ENCODE measurements at places on chromosomes 3 and 15.
A peak's percentile ranks its signal among the peaks of the same experiment; 100 is the strongest.

DNA sequence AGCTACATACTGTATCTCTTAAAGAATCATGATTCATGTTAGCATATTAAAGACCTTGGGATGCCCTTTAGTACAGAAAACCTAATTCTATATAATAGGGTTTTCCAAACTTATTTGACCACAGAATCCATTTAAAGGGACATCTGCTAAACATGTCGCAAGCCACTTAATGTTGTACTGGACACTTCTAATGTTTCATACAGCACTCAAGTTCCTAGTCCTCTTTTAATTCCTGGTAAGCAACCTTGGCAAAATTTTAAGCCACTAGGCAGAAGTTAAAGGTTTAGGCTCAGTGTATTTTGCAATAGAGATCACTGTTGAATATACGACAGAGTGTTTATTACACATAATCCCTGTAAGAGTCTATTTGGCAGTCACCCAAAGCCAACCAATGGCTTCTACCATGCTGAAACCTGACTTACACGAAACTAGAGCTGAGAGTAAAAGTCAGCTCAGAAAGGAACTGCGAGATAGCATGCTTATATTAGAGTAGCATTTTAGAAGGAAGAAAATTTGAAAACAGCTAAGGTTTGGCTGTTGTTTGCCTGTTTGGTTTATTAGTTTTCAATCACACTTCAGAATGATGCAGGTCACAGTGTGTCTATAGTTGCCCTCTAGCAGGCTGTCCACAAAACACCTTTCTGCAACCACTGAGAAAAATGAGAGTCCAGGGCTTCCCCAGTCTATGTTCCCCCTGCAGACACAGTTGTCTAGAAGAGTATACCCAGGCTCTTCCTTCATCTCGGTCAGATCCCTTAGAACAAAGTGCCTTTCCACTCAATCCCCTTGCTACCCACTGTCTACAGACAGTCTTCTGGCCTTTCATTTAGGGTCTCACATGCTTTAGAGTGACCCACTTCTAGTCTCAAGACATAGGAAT is 104.4 kb downstream of the FMN1 start:
- DNase-seq, result no peak
- H3K4me3 ChIP-seq, result peak overlapping the region; percentile 42
- H3K4me1 ChIP-seq, result peaks cover 21% of the 10 kb centered on the region
- H3K27me3 ChIP-seq, result no peaks in the 10 kb centered on the region
- no peaks in the 10 kb centered on the region for H3K36me3 ChIP-seq

DNA sequence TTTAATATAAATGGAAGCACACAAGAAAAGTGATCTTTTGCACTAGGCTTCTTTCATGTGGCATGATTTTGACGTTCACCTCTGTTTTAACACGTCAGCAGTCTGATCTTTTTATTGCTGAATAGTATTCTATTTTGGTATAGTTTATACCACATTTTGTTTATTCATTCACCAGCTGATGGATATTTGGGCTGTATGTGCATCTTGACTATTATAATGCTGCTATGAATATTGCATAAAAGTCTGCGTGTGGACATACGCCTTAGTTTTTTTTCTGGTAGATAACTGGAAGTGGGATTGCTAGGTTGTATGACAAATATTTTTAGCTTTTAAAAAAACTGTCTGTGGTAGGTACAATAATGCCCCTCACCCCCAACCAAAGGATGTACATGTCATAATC is 14.4 kb downstream of the NAA50 start:
- H3K4me3 ChIP-seq, result no peak overlapping the region
- no peak for DNase-seq
- no peaks in the 10 kb centered on the region for H3K27me3 ChIP-seq

DNA sequence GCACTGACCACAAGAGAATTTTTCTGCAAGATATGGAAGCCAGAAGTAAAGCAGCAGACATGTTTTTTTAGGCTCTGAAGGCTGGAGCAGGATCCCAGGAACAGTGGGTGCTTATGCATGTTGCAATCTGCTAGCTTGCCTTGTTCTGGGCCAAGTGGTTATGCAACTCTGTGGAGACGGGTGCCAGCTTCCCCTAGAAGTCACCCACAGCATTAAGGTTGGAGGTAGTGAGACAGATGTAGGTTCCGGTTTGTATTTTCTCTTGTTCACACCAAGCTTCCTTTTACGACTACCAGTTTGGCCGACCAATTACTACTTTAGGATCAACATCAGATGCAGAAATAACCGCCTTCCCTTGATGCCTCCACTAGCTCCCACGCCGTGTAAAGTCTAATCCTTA is 11.1 kb downstream of the DPH3 start:
- no peaks in the 10 kb centered on the region for H3K27me3 ChIP-seq
- H3K4me1 ChIP-seq, result no peaks in the 10 kb centered on the region
- no peak overlapping the region for H3K4me3 ChIP-seq
- no peak for DNase-seq
- H3K27ac ChIP-seq, result no peak overlapping the region

GRCh38 chr15:92023965-92024364 is 170.5 kb downstream of the SLCO3A1 start:
- H3K27me3 ChIP-seq, result no peaks in the 10 kb centered on the region
- H3K36me3 ChIP-seq, result peaks cover 2% of the 10 kb centered on the region
- H3K4me3 ChIP-seq, result no peak overlapping the region
- no peaks in the 10 kb centered on the region for H3K4me1 ChIP-seq
- no peak overlapping the region for H3K27ac ChIP-seq
- no peak for DNase-seq

DNA sequence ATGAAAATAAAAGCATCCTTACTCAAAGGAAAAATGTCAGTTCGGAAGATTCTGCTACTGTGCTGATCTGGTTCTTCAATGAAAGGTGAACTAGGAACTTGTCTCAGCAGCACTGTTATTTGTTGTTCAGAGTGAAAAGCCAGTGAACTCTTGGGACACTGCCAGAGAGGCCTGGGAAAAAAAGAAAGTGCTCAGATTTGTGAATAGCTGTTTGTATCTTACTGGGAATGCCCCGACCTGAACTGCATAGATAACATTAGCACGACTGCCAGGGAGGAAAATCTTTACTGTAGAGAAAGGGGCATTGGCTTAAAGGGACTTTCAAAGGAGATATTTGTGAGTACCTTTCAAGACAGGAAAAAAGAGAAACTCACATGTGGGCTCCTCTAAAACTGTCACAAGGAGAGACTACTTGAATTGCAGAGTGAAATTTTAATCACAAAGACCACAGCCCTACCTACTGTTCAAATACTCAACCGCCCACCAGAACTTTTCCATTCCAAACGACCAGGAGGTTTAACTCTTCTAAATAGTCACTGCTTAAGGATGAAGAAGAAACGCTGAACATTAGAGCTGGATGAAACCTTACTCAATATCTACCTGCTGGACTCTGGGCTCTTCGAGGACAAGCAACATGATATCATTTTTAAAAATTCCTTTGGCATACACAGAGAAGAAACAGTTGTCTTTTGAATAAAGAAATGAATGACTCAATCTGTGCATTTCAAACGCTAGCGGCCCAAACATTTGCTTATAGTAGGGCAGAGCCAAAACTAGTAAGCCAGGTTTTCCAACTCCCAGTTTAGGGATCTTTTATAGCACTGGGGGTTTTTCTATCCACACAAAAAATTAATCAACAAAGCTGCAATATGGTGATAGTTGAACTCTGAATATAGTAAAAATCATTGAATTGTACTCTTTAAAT is 13.4 kb downstream of the TAMM41 start:
- H3K27ac ChIP-seq, result no peak overlapping the region
- peaks cover 60% of the 10 kb centered on the region for H3K36me3 ChIP-seq
- no peak for DNase-seq
- H3K4me1 ChIP-seq, result no peaks in the 10 kb centered on the region

DNA sequence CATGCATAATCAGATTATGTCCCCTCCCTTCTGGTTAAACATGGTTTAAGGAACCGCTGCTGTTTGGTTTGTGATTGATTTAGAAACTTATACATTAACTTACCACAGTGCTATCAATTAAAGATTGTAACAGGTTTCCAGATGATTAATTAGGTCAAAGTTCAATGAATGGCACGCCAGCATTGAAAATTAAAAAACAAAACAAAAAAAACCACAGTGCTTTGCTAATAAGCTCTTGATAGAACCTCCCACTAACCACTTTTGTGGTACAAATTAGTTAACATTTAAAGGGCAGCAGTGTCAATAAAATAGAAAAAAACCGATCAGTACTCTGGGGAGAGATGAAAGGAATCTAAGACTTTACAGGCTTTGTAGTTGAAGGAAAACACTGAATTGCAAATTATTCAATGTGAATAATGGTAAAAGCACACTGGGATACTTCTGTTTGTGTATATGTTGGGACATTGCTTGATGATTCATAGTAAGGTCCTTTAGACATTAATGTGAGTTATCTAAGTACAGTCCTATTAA is 7.6 kb upstream of the C3orf38 start:
- no peak overlapping the region for H3K27ac ChIP-seq
- H3K27me3 ChIP-seq, result no peaks in the 10 kb centered on the region
- H3K4me3 ChIP-seq, result no peak overlapping the region

DNA sequence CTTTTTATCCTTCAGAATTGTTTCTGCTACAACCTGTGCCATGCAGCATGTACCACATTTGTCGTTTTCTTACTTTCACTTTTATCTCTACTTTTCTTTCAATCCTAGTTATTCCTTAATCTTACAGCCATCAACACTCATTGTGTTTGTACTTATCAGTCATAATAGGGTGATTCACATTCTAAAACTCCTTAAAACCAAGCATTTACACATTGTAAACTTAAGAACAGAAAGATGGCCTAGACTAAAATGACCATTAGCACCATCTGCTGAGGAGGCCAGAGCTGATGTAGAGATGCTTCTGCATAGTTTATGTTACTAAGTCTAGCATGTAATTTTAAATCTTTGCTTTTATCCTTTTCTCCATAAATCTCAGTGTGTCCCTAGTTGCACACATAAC is 25.5 kb downstream of the EIF2AK4 start:
- no peak overlapping the region for H3K4me3 ChIP-seq
- H3K4me1 ChIP-seq, result no peaks in the 10 kb centered on the region
- no peaks in the 10 kb centered on the region for H3K27me3 ChIP-seq
- DNase-seq, result no peak
- peaks cover 8% of the 10 kb centered on the region for H3K36me3 ChIP-seq

- no peak overlapping the region for H3K27ac ChIP-seq
- H3K4me3 ChIP-seq, result no peak overlapping the region
- H3K4me1 ChIP-seq, result no peaks in the 10 kb centered on the region
Observed at GRCh38 chr15:93980261-93980911, 251.0 kb upstream of the MCTP2 start.

- H3K27me3 ChIP-seq, result no peaks in the 10 kb centered on the region
- no peaks in the 10 kb centered on the region for H3K36me3 ChIP-seq
- H3K27ac ChIP-seq, result no peak overlapping the region
- H3K4me3 ChIP-seq, result no peak overlapping the region
- no peaks in the 10 kb centered on the region for H3K4me1 ChIP-seq
- DNase-seq, result no peak
Observed at GRCh38 chr3:197398286-197398878, 100.0 kb upstream of the DLG1 start.

DNA sequence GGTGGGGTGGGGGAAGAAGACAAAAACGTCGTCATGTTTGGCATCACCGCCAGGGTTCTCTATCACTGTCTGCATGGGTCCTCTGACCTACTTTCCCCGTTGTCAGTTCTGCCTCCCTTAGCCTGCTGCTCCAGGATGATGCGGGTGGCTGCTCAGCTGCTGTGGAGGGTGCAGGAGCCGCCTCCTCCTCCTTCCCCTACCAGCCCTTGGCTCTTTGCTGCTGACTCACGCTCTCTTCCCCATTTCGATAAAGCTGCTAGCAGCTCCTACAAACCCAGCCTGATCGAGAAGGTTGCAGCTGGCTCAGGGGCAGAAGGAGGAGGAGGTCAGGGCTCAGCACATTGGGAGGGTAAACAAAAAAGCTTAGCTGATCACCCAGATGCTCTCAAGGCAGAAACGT is 49.5 kb upstream of the SEC13 start:
- H3K27me3 ChIP-seq, result no peaks in the 10 kb centered on the region
- no peak overlapping the region for H3K4me3 ChIP-seq
- H3K36me3 ChIP-seq, result no peaks in the 10 kb centered on the region
- H3K27ac ChIP-seq, result no peak overlapping the region
- no peak for DNase-seq

DNA sequence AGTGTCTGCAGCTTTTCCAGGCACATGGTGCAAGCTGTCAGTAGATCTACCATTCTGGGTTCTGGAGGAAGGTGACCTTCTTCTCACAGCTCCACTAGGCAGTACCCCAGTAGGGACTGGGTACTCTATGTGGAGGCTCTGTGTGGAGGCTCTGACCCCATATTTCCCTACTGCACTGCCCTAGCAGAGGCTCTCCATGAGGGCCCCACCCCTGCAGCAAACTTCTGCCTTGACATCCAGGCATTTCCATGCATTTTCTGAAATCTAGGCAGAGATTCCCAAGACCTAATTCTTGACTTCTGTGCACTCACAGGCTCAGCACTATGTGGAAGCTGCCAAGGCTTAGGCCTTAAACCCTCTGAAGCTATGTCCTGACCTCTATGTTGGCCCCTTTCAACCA is 1060.0 kb downstream of the NAALADL2 start:
- H3K4me3 ChIP-seq, result no peak overlapping the region
- no peak for DNase-seq
- H3K4me1 ChIP-seq, result no peaks in the 10 kb centered on the region
- no peaks in the 10 kb centered on the region for H3K36me3 ChIP-seq

DNA sequence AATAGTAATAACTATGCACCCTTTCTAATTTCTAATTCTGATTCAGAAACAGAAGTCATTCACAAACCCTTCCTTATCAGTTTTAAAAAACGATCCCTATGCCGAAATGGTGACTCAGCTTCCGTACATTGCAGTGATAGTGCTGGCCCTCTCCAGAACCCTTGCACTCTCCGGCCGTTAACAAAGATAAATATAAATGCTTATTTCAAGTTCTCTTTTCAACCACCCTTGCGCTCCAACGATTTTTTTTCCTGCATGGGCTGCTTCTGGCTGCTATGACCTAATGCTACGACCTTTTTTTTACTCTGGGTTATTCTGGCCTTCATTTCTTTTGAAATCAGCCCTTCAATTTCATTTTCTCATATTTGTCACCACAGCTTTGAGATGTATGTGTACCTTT is 646.2 kb downstream of the NTRK3 start:
- H3K4me1 ChIP-seq, result no peaks in the 10 kb centered on the region
- H3K27me3 ChIP-seq, result no peaks in the 10 kb centered on the region
- no peaks in the 10 kb centered on the region for H3K36me3 ChIP-seq
- no peak overlapping the region for H3K27ac ChIP-seq
- no peak for DNase-seq
